ENCODE measurements at places on chromosomes 1 and 21. TPM values are rescaled to one million over a fixed set of nuclear protein-coding genes. Genes with fewer than 3 reads are reported as not detected.

The MAP3K21 gene
- total RNA-seq: 3.7 TPM

The SPRR3 gene
- not detected for total RNA-seq

- no peaks in the 10 kb centered on the region for H3K36me3 ChIP-seq
- no peaks in the 10 kb centered on the region for H3K4me1 ChIP-seq
- no peak overlapping the region for H3K4me3 ChIP-seq
- no peak overlapping the region for H3K27ac ChIP-seq
Measured at GRCh38 chr1:225712391-225712790, 59.5 kb upstream of the ENAH start.

The EPS8L3 gene
- total RNA-seq: not detected

DNA sequence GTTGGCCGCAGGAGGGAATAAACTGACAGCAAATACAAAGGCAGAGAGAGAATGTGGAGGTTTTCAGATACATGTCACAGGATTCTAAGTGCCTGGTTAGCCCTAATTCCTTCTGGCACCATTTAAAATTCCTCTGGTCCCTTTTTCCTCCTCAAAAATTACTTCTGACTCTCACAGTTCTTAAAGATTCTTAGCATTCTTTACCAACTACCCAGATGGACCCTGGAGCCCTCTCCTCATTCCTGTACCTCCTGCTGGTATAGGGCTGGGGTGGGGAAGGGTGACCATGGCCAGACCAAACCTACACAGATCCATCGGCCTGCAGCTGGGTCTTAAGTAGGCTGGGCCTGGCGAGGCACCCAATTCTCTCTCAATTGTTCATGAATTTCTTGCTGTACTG lies 7.2 kb downstream of the MKNK1 start:
- H3K4me3 ChIP-seq: no peak overlapping the region
- H3K27ac ChIP-seq: no peak overlapping the region

GRCh38 chr1:43049481-43049880 lies 90.8 kb upstream of the SLC2A1 start:
- no peaks in the 10 kb centered on the region for H3K27me3 ChIP-seq
- no peak for DNase-seq
- no peaks in the 10 kb centered on the region for H3K4me1 ChIP-seq
- no peak overlapping the region for H3K27ac ChIP-seq

GRCh38 chr1:24688621-24689195 lies 45.6 kb downstream of the SRRM1 start:
- H3K4me3 ChIP-seq: no peak overlapping the region
- peaks cover 9% of the 10 kb centered on the region for H3K4me1 ChIP-seq
- no peak overlapping the region for H3K27ac ChIP-seq

DNA sequence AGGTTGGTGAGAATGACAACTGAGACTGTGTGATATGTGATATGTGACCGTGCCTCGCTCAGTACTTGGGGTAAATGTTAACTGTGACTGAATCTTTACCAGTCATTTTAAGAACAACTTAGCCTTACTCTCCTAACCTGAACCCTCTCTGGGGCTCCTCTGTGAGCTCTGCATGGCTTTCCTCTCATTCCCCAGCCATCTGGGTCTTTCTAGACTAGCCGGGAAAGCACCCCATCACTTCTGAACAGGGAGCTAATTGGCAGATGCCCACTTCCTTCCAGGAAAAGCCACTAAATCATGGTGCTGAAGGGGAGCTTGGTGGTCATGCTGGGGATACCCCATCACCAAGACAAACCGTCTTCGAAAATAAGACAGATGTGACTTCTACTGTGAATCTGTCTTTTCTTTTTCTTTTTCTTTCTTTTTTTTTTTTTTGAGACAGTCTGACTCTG lies 16.5 kb upstream of the FOXO6 start:
- no peaks in the 10 kb centered on the region for H3K36me3 ChIP-seq
- no peak for DNase-seq
- H3K4me3 ChIP-seq: no peak overlapping the region

DNA sequence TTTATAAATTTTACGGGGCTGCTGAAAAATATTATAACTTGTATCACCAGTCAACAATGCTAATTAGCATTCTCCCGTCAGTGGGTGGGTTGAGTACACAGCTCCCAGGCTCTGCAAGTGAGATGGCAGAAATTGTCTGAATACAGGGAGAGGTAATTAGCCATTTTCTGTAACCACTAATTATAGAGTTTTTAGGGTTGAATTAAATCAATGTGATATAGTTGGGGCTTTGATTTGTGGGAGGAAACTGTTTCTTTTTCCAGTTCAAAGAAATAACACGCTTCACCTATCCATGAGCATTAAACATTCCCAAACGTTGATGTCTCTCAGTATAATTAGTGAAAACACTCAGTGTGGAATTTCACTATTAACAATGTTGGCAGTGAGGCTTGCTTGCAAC lies 1.5 kb downstream of the VANGL1 start:
- peaks cover 8% of the 10 kb centered on the region for H3K4me1 ChIP-seq
- no peak for DNase-seq
- no peak overlapping the region for H3K27ac ChIP-seq
- H3K36me3 ChIP-seq: no peaks in the 10 kb centered on the region

DNA sequence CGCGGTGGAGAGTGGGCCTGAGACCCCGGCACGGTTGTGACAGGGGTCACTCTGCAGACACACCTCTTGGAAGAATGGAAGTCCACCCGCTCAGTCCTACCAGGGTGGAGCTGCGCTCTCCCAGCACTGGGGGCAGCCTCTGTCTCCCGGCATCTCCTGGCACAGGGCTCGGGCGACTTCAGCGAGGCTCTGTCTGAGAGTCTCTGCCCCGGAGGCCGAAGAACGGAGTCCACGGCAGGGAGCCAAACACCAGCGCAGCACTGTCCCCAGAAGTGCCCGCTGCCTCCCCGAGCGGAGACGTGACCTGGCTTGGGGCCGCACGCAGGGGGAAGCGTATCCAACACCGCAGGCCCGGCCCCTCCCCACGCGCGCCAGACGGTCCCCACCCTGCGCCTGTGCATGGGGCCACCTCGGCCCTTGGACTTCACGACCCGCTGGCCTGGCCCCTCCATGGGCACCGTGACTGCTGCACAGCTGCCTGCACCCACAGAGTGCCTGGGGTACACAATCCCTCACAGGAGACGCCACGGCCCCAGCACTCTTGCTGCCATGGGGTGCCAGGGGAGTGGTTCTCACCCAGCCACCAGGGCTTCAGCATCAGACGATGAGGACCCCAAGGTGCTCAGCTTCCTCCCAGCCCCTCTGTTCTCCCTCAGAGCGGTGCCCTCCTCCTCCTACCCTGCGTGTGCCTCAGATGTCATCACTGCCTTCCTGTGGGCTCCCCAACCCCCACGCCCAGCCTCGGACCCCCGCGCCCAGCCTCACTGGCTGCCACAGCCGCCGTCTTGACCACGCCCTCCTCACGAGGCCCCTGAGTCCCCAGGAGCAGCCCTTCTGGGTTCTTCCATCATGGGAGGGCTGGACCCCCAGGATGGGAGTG lies 14.9 kb upstream of the RNF223 start:
- no peak for DNase-seq
- H3K4me3 ChIP-seq: no peak overlapping the region
- H3K36me3 ChIP-seq: no peaks in the 10 kb centered on the region
- H3K27me3 ChIP-seq: no peaks in the 10 kb centered on the region
- H3K27ac ChIP-seq: no peak overlapping the region

DNA sequence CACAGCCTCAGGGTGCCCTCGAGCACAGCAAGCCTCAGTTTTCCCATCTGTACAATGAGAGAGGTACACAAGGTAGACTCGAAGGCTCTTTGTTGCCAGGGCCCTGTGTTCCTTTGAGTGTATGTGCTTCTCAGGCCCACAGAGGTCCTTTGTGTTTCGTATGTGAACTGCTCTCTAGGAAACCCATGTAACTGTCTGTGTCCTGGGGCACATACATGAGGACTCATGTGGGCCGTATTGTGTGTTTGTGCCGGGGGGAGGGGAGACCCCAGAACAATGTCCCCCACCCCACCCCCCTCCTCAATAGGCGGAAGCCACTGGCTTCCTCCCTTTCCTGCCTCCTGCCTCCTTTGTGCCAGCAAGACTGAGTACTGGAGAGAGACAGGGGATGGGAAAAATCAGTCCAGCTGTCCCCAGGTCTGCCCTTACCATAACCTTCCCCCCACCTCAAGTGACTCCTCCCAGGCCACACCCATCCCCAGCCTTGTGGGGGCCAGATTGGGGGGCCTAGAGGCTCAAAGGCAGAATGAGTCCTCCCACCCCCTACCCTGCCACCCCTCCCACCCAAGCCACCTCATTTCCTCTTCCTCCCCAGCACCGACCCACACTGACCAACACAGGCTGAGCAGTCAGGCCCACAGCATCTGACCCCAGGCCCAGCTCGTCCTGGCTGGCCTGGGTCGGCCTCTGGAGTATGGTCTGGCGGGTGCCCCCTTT lies at the start of gene TIE1:
TIE1 (plus strand) TSS at position 605 of the 717 bp plus-strand sequence; CDS start at position 695, 90 bp downstream.
- DNase-seq: no peak
- H3K27me3 ChIP-seq: no peaks in the 10 kb centered on the region
- H3K36me3 ChIP-seq: no peaks in the 10 kb centered on the region
- H3K4me1 ChIP-seq: no peaks in the 10 kb centered on the region
- H3K4me3 ChIP-seq: no peak within 1 kb of the TSS
- H3K27ac ChIP-seq: no peak within 1 kb of the TSS

The CRYAA gene
- not detected for total RNA-seq

GRCh38 chr1:92536980-92537884 lies 50.5 kb upstream of the GFI1 start:
- peak; percentile 11 for DNase-seq
- no peak overlapping the region for H3K27ac ChIP-seq
- H3K4me3 ChIP-seq: no peak overlapping the region
- no peaks in the 10 kb centered on the region for H3K36me3 ChIP-seq
- no peaks in the 10 kb centered on the region for H3K27me3 ChIP-seq

DNA sequence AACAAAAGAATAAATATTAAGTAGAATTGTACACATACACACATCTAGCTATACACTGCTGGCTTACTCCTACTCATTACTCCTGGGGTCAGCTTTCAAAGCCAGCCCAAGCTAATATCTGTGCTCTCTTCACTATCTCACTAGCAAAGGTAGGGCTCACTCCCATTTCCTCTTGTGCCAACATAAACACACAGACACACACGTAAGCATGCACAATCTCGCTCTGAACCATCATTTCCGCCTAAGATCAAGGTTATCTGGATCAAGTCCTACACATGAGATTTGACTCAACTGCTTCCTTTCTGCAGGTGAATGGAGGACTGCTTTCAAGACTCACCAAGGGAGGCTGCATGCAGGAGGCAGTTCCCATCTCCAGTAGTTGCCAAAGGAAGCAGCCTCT lies 28.8 kb upstream of the MTMR11 start:
- DNase-seq: no peak
- no peaks in the 10 kb centered on the region for H3K36me3 ChIP-seq
- H3K4me1 ChIP-seq: peaks cover 7% of the 10 kb centered on the region

- no peak overlapping the region for H3K27ac ChIP-seq
- peaks cover 5% of the 10 kb centered on the region for H3K27me3 ChIP-seq
- H3K4me3 ChIP-seq: no peak overlapping the region
- no peaks in the 10 kb centered on the region for H3K4me1 ChIP-seq
- DNase-seq: no peak
Measured at GRCh38 chr1:88289401-88290102, 394.5 kb upstream of the PKN2 start.

The TSPAN2 gene
- 0.34 TPM for total RNA-seq

The PGLYRP4 gene
- total RNA-seq: not detected
